ENCODE measurements at places on chromosomes 6 and 20.

- no peak for DNase-seq
Observed at GRCh38 chr6:76230711-76231110, 158.2 kb upstream of the IMPG1 start.

- no peak for DNase-seq
Observed at GRCh38 chr6:124873066-124873410, 89.2 kb upstream of the RNF217 start.

DNA sequence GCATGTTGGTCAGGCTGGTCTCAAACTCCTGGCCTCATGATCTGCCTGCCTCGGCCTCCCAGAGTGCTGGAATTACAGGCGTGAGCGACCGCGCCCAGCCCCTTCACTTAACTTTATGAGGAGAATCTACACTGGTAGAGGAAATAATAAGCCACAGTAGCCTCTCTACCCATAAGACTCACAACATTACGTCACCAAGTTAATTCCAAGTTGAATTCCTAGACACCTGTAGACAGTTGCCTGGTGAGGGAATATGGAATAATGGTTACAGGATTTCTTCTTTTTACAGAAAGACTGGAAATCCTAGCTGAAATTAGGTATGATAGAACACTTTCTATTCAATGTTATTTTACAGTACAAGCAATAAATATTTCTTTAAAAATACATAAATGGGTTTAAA is 854.5 kb upstream of the EYS start:
- DNase-seq = no peak

DNA sequence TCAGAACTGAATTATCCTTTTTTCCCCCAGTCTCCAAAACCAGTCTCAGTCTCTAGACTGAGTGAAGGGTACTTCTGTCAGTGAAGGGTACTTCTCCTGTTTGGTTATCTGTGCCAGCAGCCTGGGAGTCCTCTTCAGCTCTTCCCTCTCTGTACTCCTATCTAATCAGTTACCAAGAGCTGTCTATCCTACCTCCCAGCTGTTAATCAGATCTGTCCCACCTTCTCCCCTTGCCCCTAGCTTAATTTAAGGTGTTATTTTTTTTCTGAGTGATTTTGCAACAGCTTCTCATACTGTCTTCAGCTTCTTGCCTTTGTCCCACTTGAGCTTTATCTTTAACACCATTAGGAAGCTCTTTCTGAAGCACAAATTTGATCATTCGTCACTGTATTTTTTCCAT is 491.9 kb upstream of the SOX4 start:
- no peak for DNase-seq

- no peak for DNase-seq
Observed at GRCh38 chr6:33993091-33993490, 152.8 kb downstream of the GRM4 start.

DNA sequence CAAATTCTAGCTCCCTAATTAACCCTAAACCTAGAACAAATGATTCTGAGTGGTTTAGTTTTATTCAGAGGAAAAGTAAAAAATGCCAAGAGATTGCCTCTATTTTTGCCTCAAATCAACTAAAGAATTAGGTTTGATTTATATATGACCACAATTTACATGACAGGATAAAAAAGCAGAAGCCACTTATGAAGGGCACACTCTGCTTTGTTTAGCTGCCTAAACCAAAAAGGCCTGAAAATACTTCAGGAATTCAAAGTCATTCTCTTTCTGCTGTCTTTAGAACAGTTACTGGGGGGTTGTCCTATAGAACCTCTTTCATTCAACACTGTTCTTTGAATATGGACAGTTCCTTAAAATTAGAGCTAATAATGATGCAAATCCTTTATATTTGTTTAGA is 5.3 kb downstream of the FBXO5 start:
- no peak for DNase-seq

- no peak for DNase-seq
Observed at GRCh38 chr6:54301770-54302169, 6.5 kb upstream of the TINAG start.

DNA sequence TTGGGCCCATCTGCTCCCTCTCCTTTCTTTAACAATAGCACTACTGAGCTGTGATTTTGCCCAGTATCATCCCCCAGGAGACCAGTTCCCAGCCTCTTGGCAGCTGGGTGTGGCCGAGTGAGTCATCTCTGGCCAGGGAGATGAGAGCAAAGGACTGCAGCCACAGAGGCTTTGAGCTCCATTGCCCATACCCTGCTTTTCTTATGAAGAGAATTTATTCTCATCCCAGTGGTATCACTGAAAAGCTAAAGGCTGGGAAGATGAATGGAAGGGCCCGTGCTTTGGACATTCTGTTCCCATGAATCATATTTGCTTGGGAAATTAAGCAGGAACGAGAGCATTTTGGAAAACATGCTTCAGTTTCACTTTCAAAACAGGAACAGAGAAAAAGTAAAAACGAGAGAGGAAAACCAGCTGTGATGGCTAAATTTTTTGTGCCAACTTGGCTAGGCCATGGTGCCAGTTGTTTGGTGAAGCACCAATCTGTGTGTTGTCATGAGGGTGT is 14.9 kb downstream of the CST3 start:
- no peak for DNase-seq

GRCh38 chr6:118594877-118595276 is 46.8 kb downstream of the PLN start:
- DNase-seq = no peak

DNA sequence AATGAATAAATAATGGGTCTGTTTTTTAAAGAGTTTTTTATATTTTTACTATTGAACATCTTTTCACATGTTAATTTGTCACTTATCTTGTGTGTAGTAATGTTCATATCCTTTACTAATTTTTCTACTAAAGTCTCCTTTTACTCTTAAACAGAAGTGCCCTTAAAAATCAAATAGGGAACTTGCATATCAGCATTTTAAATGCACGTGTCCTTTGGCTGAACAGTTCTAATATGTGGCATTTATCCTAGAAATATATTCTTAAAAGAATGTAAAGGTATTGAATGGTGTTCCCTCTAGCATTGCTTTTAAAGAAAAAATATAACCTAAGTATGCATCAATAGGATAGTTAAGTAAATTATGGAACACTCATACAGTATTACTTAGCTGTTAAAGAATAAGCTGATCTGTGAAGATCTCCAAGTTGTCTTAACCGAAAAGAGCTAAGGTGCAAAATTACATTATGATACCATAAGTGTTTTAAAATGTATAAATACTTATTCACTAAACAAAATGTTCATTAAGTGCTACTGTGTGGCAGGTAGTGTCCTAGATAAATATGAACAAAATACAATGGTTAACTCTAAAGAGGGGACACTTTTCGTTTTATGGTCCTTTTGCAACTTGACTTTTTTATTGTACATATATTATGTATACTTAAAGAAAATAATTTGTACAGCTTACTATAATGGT is 631 bp upstream of the PGBD1 start:
- DNase-seq = no peak
